ENCODE measurements at places on chromosomes 1 and 21.

GRCh38 chr21:26169611-26170470, 729 bp downstream of the APP start:
- DNase-seq = peak; percentile 26

DNA sequence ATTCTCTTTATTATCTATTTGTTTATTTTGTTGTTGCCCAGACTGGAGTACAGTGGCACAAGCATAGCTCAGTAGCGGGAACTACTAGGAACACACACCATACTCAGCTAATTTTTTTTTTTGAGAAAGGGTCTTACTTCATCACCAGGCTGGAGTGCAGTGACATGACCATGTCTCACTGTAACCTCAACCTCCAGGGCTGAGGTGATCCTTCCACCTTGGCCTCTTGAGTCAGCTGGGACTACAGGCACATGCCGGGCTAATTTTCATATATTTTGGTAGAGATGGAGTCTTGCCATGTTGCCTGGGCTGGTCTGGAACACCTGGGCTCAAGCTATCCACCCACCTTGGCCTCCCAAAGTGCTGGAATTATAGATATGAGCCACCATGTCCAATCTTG, 5.3 kb upstream of the TXNIP start:
- no peak for DNase-seq

DNA sequence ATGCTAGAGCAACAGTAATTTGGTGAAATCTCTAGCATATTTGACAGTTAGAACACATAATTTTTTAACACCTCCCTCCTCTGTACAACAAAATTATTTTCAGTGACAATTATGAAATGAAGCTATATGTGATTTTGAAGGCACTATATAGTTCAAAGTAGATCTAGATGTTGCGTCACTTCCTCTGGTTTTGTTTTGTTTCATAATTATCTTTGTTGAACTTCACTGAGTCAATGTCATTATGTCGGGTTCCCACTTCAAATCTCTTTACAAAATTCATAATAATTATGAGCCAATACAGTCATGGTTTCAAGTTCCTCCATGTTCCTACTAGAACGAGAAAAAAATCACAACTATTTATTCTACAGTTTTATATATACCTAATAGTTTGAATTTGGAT, 254.8 kb upstream of the PLXNA2 start:
- no peak for DNase-seq

DNA sequence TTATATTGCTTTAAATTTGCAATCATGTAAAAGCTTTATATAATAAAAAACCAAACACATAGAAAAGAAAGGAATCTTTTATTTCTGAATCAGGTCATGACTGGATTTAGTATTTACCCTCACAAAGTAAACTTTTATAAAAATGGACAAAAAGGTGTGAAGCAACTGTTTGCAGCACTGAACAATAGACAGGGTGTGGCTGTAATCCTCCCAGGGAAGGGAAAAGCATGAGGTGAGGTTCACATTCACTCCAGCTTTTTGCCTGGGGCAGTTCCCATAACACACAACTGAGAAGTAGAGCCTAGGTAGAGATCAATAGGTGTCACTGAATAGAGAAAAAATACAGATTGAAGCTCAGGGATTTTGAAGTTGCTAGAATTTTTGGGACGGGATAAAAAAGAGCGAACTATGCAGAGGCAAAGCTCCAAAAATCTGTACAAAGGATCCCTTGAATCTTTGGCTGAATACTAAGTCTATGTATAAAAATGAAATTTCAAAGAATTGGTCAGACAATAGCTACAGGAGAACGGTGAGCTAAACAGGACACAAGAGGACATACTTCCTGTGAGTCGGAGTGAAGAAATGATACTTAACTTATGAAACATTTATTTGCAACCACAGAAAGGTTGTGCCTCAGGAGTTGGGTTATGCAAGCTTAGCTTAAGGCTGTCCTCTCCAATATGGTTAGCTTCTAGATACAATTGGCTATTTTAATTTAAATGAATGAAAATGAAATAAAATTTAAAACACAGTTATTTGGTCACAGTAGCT, 162.0 kb upstream of the ZP4 start:
- DNase-seq = no peak

DNA sequence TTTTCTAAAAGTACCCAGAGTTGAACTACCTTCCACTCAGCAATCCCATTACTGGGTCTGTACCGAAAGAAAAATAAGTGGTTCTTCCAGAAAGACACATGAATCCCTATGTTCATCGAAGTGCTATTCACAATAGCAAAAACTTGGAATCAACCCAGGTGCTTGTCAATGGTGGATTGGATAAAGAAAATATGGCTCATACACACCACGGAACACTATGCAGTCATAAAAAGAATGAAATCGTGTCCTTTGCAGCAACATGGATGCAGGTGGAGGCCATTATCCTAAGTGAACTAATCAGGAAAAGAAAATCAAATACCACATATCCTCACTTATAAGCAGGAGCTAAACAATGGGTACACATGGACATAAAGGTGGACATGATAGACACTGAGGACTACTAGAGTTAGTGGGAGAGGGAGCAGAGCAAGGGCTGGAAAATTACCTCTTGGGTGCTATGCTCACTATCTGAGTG, 32.9 kb upstream of the JUN start:
- DNase-seq = no peak

DNA sequence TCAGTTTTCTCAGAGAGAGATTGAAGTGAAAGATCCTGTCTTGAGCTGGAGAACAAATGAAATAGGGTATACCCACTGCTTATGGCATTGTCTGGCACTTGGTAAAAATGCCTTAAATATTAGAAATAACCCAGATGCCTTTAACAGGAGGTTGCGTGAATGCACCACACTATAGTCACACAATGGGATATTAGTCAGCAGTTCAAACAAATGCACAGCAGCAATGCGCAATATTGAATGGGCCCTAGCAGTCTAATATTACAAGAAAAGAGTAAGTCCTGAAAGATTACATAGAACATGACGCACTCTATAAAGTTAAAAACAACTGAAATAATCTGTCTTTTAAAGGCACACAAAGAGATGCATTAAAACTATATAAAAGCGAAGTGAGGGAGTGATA, 161.1 kb downstream of the EDEM3 start:
- DNase-seq = no peak

DNA sequence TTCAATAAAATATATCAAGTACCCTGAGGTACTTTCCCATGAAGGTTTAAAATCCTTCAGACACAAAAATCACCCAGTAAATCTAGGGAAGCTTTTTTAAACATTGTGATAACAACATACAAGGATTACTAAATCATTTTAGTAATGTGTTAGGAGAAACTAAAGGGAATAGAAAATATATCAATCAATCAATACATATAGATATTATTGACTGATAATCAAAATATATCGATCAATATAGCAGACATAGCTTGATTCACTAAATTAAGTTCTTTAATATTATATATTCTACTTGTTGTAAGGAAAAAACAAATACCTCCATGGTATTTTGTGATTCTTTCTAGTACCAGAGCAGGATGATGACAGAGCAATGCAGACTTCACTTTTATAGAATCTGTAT, 35.2 kb downstream of the MAP3K21 start:
- DNase-seq = no peak
